ENCODE measurements at places on chromosomes 16 and 17. TPM values are rescaled to one million over a fixed set of nuclear protein-coding genes. Genes with fewer than 3 reads are reported as not detected.

- no peaks in the 10 kb centered on the region for H3K4me1 ChIP-seq
- no peaks in the 10 kb centered on the region for H3K36me3 ChIP-seq
- peaks cover 17% of the 10 kb centered on the region for H3K27me3 ChIP-seq
These were observed 48.8 kb upstream of the DLX4 start for GRCh38 chr17:49920030-49920769.

DNA sequence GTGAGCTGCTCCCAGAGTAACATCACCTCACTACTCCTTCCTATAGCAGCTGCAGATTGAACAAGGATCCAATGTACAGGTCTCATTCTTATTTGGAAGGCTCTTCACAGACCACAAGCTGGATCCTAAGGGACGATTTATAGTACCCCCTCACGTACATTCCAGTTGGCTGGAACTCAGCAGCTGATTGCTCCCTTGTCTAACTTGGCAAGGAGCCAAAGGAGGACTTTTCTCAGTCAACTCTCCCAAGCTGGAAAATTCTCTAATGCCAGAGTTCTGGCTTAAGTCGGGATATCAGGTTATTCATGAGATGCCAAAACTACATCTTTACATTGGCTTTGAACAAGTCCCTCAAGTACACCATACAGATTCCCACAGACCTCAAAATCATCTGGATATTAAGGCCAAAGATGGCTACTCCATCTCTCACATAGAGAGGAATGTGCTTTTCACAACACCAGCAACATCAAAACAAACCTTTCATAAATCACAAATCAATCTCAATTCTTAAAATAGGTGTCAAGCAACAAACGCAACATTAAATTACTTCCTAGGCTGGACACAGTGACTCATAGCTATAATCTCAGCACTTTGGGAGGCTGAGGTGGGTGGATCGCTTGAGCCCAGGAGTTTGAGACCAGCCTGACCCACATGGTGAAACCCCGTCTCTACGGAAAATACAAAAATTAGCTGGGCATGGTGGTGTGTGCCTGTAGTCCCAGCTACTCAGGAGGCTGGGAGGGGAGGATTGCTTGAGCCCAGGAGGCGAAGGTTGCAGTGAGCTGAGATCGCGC is 39.3 kb downstream of the SMG6 start:
- peaks cover 27% of the 10 kb centered on the region for H3K36me3 ChIP-seq
- no peaks in the 10 kb centered on the region for H3K27me3 ChIP-seq
- H3K4me3 ChIP-seq = peak overlapping the region; percentile 75

DNA sequence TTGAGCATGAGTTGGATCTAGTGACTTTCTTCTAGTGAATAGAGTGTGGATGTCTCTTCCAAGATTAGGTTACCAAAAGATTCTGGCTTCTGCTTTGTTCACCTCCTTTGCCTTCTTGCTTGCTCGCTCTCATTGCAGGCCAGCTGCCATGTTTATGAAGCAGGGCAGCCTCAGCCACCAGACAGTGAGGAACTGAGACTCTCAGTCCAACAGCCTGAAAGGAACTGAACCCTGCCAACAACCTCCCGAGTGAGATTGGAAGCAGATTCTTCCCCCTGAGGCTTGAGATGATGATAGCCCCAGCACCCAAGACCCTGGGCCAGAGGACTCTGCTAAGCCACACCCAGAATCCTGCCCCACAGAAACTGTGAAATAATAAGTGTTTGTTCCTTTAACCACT is 48.4 kb downstream of the NOG start:
- H3K4me1 ChIP-seq = no peaks in the 10 kb centered on the region
- no peak overlapping the region for H3K27ac ChIP-seq
- no peak for DNase-seq
- H3K27me3 ChIP-seq = peaks cover 15% of the 10 kb centered on the region
- no peak overlapping the region for H3K4me3 ChIP-seq
- H3K36me3 ChIP-seq = no peaks in the 10 kb centered on the region

DNA sequence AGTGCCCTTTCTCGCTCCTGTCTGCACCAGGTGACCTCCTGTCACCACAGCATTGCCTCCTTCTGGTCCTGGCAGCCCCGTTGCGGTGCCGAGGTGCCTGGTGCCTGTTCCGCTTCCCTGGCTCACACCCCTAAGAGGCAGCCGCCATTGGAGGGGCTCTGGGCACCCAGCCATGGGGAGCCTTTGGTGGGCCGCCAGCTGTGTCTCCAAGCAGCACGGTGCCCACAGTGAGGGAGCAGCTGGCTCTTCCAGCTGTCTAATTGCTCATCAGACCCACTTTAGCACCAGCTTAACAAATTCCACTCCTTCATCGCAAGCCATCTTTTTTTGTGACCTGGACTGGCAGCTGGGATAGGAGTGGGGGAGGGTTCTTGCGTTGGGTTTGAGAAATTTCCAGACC is 276.1 kb downstream of the SNX29 start:
- H3K4me3 ChIP-seq = no peak overlapping the region
- no peaks in the 10 kb centered on the region for H3K4me1 ChIP-seq
- no peak for DNase-seq

DNA sequence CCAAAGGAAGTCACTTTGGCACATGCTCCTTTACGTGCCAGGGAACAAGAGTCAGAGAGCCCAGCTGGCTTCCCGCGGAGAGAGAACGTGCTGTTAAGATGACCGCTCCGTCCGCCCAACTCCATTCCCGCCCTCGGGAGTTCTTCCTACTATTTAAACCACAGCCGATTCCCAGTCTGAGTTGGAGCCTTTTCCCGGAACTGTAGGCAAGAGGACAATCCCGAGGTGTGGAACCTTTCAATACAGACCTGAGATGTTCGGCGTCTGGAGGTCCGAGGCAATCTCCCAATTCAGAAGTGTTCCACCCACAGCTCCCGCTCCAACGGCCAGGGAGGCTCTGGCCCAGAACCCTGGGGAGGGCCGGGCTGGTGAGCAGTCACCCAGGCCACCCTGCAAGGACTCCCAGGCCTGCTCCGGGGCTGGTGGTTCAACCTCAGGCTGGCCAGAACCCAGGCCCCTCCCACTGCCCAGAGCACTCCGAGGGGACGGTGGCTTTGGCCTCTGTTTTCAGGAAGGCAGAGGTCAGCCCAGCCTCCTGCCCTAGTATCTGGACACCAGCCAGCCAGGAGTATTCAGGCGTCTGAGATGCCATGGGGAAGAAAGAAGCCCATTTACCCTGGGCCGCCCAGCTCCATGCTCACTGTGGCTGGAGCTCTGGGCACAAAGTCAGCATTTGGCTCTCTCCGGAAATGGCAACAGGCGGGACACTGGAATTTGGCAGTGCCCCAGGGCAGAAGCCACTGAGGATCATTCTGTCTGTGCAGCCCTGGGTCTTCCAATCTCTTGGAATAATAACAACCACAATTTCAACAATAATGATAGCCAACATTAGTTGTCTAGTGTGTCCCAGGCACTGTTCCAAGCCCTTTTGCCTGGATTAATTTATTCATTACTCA is 21.4 kb downstream of the EMP2 start:
- peaks cover 4% of the 10 kb centered on the region for H3K27me3 ChIP-seq
- no peak overlapping the region for H3K27ac ChIP-seq
- H3K4me1 ChIP-seq = no peaks in the 10 kb centered on the region
- no peaks in the 10 kb centered on the region for H3K36me3 ChIP-seq
- DNase-seq = no peak

GRCh38 chr16:31695667-31696066 is 168.0 kb downstream of the AHSP start:
- H3K4me3 ChIP-seq = no peak overlapping the region
- H3K27me3 ChIP-seq = peaks cover 19% of the 10 kb centered on the region
- H3K4me1 ChIP-seq = peaks cover 4% of the 10 kb centered on the region
- no peak overlapping the region for H3K27ac ChIP-seq

DNA sequence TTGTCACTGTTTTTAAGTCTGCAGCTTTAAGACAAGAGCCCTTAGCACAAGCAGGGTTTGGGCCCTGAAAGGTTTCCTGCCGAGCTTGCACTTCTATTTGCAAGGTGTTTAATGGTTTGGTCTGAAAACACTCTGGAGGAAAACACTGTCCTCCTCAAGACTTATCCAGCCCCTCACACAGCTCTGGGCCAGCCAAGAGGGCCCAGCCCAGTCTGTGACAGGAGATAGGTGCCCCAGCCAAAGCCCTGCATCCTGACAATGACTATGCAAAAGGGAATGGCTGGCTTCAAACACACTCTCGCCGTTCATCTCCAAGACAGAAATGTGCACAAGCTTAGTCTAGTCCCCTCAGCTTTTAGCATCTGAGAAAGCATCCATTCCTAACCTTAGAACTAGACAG is 26.9 kb downstream of the MPG start:
- no peak overlapping the region for H3K4me3 ChIP-seq
- H3K36me3 ChIP-seq = peaks cover 12% of the 10 kb centered on the region
- no peak overlapping the region for H3K27ac ChIP-seq
- no peaks in the 10 kb centered on the region for H3K4me1 ChIP-seq
- H3K27me3 ChIP-seq = no peaks in the 10 kb centered on the region

- H3K4me1 ChIP-seq = peaks cover 10% of the 10 kb centered on the region
- H3K27me3 ChIP-seq = peaks cover 7% of the 10 kb centered on the region
- H3K27ac ChIP-seq = no peak overlapping the region
- no peak for DNase-seq
- no peaks in the 10 kb centered on the region for H3K36me3 ChIP-seq
- H3K4me3 ChIP-seq = no peak overlapping the region
These were observed 48.1 kb upstream of the SIAH1 start for GRCh38 chr16:48433116-48433849.

DNA sequence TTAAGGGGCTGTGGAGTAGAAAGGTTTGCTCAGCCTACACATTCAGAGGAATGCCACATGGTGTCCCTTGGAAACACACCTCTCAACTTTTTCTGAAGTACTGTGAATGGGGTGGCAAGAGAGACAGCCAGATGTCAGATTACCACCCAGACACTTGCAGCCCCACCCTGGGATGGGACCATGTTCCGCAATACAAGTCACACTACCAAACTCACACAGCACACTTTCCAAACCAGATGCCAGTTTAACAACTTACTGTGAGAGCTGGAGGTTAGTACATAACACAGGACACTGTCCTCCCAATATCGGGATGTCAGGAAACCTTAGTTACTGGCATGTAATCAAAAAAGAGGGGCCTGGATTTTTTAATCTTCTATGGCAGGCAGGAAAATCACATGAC is 7.9 kb downstream of the USP7 start:
- no peaks in the 10 kb centered on the region for H3K27me3 ChIP-seq
- no peak for DNase-seq
- H3K27ac ChIP-seq = no peak overlapping the region
- peaks cover 1% of the 10 kb centered on the region for H3K36me3 ChIP-seq

DNA sequence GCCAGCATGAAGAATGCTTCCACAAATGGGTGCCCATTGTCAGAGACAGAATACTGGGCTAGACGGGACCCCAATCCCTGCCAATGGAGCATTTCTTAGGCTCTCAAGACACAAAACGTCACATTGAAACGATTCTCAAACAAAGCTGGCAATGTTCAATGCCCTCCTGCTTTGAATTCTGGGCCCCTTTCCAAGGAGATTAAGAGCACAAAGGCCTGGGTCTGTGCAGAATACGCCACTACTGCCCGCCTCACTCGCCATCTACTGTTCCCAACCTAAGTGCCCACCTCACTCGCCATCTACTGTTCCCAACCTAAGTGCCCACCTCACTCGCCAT is 9.7 kb downstream of the CFAP20 start:
- peaks cover 19% of the 10 kb centered on the region for H3K4me1 ChIP-seq
- no peak for DNase-seq
- peaks cover 24% of the 10 kb centered on the region for H3K36me3 ChIP-seq
- H3K27ac ChIP-seq = no peak overlapping the region
- H3K4me3 ChIP-seq = no peak overlapping the region
- H3K27me3 ChIP-seq = no peaks in the 10 kb centered on the region

DNA sequence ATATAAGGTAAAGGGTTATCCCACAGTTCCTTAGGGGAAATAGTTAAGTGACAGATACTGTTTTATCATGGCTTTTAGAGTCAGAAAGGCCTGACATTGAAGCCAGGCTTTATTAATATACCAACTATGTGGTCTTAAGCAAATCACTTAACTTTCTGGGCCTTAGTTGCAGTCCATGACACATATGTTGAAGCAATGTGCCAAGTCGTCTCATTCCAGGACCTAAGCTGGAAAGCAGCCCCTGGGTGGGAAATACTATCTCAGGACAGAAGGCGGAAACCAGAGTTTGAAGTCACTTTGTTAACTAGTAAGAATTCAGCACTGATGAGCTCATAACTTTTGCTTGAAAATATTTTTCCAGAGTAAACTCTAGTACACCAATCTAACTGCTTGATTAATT is 80.0 kb downstream of the USP32 start:
- peaks cover 20% of the 10 kb centered on the region for H3K36me3 ChIP-seq
- H3K4me3 ChIP-seq = no peak overlapping the region
- no peak for DNase-seq

Gene MYO15A
- total RNA-seq = 0.70 TPM

Gene KCTD5
- total RNA-seq = 57.0 TPM
